GM23338 (cell line): ENCODE measurements at places on chromosomes 1 and 21. TPM values are rescaled to one million over a fixed set of nuclear protein-coding genes. Genes with fewer than 3 reads are reported as not detected.

DNA sequence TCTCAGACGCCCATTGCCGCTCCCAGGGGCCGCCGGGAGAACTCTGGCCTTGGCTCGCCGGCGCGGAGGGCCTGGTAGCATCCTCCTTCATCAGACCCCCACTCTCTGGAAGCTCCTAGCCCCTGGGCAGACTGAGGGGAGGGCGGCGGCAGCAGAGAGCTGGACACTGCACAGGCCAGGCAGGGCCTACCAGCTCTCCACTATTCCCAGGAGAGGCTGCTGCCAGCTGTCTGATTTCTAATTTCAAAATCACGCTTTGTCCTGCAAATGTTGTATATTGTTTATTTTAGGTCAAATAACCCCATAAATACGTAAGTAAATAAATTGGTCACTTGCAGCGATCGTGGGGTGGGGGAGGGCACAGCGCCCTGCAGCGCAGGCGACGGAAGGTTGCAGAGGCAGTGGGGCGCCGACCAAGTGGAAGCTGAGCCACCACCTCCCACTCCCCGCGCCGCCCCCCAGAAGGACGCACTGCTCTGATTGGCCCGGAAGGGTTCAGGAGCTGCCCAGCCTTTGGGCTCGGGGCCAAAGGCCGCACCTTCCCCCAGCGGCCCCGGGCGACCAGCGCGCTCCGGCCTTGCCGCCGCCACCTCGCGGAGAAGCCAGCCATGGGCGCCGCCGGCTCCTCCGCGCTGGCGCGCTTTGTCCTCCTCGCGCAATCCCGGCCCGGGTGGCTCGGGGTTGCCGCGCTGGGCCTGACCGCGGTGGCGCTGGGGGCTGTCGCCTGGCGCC lies at the start of gene MTARC1:
TSS of gene MTARC1 (plus strand) at position 577 of the 732 bp plus-strand sequence. CDS start at position 609, 32 bp downstream.
- peak within 1 kb of the TSS; percentile 84 for H3K27ac ChIP-seq
- no peaks in the 10 kb centered on the region for H3K27me3 ChIP-seq
- H3K36me3 ChIP-seq, result 0 out of 2 replicates have a peak, but pooled peaks cover 5% of the 10 kb centered on the region
- DNase-seq, result peak; percentile 88
- peak within 1 kb of the TSS; percentile 61 for H3K4me3 ChIP-seq

- no peak overlapping the region for H3K27ac ChIP-seq
- H3K27me3 ChIP-seq, result no peaks in the 10 kb centered on the region
- DNase-seq, result no peak
- no peaks in the 10 kb centered on the region for H3K36me3 ChIP-seq
- no peak overlapping the region for H3K4me3 ChIP-seq
Observed at GRCh38 chr1:106406114-106406513, 650.4 kb upstream of the PRMT6 start.

- no peak overlapping the region for H3K27ac ChIP-seq
- H3K4me1 ChIP-seq, result no peaks in the 10 kb centered on the region
- no peaks in the 10 kb centered on the region for H3K36me3 ChIP-seq
- H3K27me3 ChIP-seq, result no peaks in the 10 kb centered on the region
- peak; percentile 92 for DNase-seq
- no peak overlapping the region for H3K4me3 ChIP-seq
Observed at GRCh38 chr1:207084701-207085180, 3.9 kb upstream of the C4BPB start.

GRCh38 chr1:29258189-29258975 lies 22.1 kb downstream of the PTPRU start:
- H3K36me3 ChIP-seq, result no peaks in the 10 kb centered on the region
- no peak overlapping the region; the same call in 1 of the 2 replicates for H3K4me3 ChIP-seq
- no peak for DNase-seq

- peak overlapping the region; percentile 9; the same call in 1 of the 2 replicates for H3K27ac ChIP-seq
- no peak for DNase-seq
- H3K36me3 ChIP-seq, result peaks cover 17% of the 10 kb centered on the region; the same call in 1 of the 2 replicates
- H3K27me3 ChIP-seq, result no peaks in the 10 kb centered on the region
- no peaks in the 10 kb centered on the region for H3K4me1 ChIP-seq
- H3K4me3 ChIP-seq, result no peak overlapping the region
Observed at GRCh38 chr1:156226116-156226538, 13.3 kb downstream of the PMF1 start.

GRCh38 chr1:112196008-112196588 lies 199.9 kb upstream of the CTTNBP2NL start:
- H3K27ac ChIP-seq, result no peak overlapping the region
- no peaks in the 10 kb centered on the region for H3K27me3 ChIP-seq
- DNase-seq, result no peak
- no peak overlapping the region for H3K4me3 ChIP-seq
- H3K4me1 ChIP-seq, result no peaks in the 10 kb centered on the region

GRCh38 chr1:235893840-235894239 lies 27.1 kb upstream of the LYST start:
- H3K4me1 ChIP-seq, result no peaks in the 10 kb centered on the region; the same call in 1 of the 2 replicates
- no peak overlapping the region for H3K27ac ChIP-seq
- no peaks in the 10 kb centered on the region for H3K27me3 ChIP-seq

- DNase-seq, result no peak
- H3K36me3 ChIP-seq, result peaks cover 15% of the 10 kb centered on the region
- no peaks in the 10 kb centered on the region for H3K27me3 ChIP-seq
- H3K4me1 ChIP-seq, result no peaks in the 10 kb centered on the region
Observed at GRCh38 chr1:61865646-61866220, 123.5 kb downstream of the PATJ start.

DNA sequence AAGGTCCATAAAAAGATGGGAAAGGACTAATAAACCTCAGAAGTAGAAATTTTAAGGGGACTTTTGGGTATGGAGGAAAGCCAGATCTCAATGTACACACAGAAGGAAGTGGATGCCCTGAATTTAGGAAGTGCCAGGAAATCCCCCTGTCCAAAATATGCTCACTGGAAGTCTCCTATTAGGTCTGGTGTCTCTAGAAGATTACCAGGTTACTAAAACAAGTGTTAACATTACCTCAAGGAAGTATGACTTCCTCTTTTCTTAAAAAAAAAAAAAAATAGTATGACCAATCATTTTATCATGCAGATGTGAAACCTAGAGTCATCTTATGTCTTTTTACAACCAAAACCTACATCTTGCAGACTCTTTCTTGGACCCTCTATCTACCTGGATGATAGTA lies 30.7 kb downstream of the CD58 start:
- H3K4me1 ChIP-seq, result no peaks in the 10 kb centered on the region
- H3K27me3 ChIP-seq, result no peaks in the 10 kb centered on the region
- no peak overlapping the region for H3K4me3 ChIP-seq
- no peaks in the 10 kb centered on the region for H3K36me3 ChIP-seq
- no peak for DNase-seq

GRCh38 chr1:82848043-82848442 lies 1047.3 kb downstream of the ADGRL2 start:
- DNase-seq, result peak; percentile 53
- no peaks in the 10 kb centered on the region for H3K27me3 ChIP-seq
- H3K36me3 ChIP-seq, result no peaks in the 10 kb centered on the region
- peaks cover 65% of the 10 kb centered on the region for H3K4me1 ChIP-seq
- H3K4me3 ChIP-seq, result peak overlapping the region; percentile 47

- H3K27ac ChIP-seq, result peak overlapping the region; percentile 92
- H3K36me3 ChIP-seq, result no peaks in the 10 kb centered on the region
- peaks cover 21% of the 10 kb centered on the region for H3K4me1 ChIP-seq
- DNase-seq, result no peak
- peak overlapping the region; percentile 84 for H3K4me3 ChIP-seq
Observed at GRCh38 chr1:151840421-151840820, 801 bp upstream of the C2CD4D start.

GRCh38 chr1:206579747-206580437 lies 32.4 kb downstream of the EIF2D start:
- no peak for DNase-seq
- H3K27me3 ChIP-seq, result no peaks in the 10 kb centered on the region
- H3K27ac ChIP-seq, result no peak overlapping the region
- H3K4me3 ChIP-seq, result no peak overlapping the region

- H3K36me3 ChIP-seq, result no peaks in the 10 kb centered on the region
- H3K27me3 ChIP-seq, result peaks cover 50% of the 10 kb centered on the region
- H3K4me3 ChIP-seq, result no peak overlapping the region
Observed at GRCh38 chr1:214188835-214189234, 92.1 kb upstream of the SMYD2 start.

DNA sequence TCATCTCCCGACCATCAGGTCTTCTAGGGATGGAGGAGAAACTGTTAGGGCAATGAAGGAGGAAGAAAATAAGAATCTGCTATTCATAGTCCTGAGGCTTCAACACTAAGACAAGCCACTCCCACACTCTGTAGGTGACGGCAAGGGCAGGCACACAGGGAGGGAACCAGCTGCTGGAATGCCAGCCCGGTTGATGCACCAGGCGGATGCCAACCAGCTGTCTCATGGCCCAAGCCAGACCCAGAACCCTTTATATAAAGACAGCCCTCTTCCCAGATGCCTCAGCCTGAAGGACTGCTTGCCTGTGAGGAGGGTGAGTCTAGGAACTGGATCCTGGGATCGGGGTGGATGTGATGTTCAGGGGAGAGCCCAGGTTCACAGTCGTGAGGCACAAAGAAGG lies at the start of gene KPRP:
TSS of gene KPRP (plus strand) at position 279 of the 400 bp plus-strand sequence. CDS start 1,564 bp downstream, outside the sequence.
- no peak within 1 kb of the TSS for H3K27ac ChIP-seq
- H3K4me1 ChIP-seq, result no peaks in the 10 kb centered on the region; the same call in 1 of the 2 replicates
- H3K4me3 ChIP-seq, result no peak within 1 kb of the TSS
- H3K36me3 ChIP-seq, result no peaks in the 10 kb centered on the region
- no peaks in the 10 kb centered on the region for H3K27me3 ChIP-seq

GRCh38 chr21:39481886-39482285 lies 30.1 kb downstream of the SH3BGR start:
- H3K27me3 ChIP-seq, result no peaks in the 10 kb centered on the region
- no peaks in the 10 kb centered on the region for H3K36me3 ChIP-seq
- H3K4me1 ChIP-seq, result no peaks in the 10 kb centered on the region
- H3K27ac ChIP-seq, result no peak overlapping the region
- no peak for DNase-seq

GRCh38 chr1:93963585-93963984 lies 54.4 kb upstream of the GCLM start:
- no peak overlapping the region for H3K4me3 ChIP-seq
- no peaks in the 10 kb centered on the region for H3K36me3 ChIP-seq
- no peaks in the 10 kb centered on the region for H3K4me1 ChIP-seq
- no peak for DNase-seq
- H3K27ac ChIP-seq, result no peak overlapping the region

Gene NPL
- 1.2 and 2.8 TPM in 2 replicates for total RNA-seq

Gene KIAA0040
- 10.2 and 11.9 TPM in 2 replicates for total RNA-seq

Gene PCSK9
- total RNA-seq, result 275 and 327 TPM in 2 replicates

Gene TEDDM1
- not detected in 2 replicates for total RNA-seq

Gene BLACAT1
- total RNA-seq, result 5.6 and 6.2 TPM in 2 replicates

Gene ACTA1
- total RNA-seq, result 7.1 and 8.8 TPM in 2 replicates

Gene OR2T2
- not detected in 2 replicates for total RNA-seq

Gene OR2T11
- not detected in 2 replicates for total RNA-seq

Gene CELA2B
- total RNA-seq, result not detected in 2 replicates

Gene FNDC5
- 1.7 and 2.0 TPM in 2 replicates for total RNA-seq

Gene NBPF6
- not detected in 2 replicates for total RNA-seq

Gene CBR3
- 4.0 and 4.6 TPM in 2 replicates for total RNA-seq
